8988T (cell line): ENCODE measurements at places on chromosomes 6 and 20.
A peak's percentile ranks its signal among the peaks of the same experiment; 100 is the strongest.

- no peak for DNase-seq
Measured at GRCh38 chr20:2279253-2279779, 16.5 kb upstream of the TGM3 start.

DNA sequence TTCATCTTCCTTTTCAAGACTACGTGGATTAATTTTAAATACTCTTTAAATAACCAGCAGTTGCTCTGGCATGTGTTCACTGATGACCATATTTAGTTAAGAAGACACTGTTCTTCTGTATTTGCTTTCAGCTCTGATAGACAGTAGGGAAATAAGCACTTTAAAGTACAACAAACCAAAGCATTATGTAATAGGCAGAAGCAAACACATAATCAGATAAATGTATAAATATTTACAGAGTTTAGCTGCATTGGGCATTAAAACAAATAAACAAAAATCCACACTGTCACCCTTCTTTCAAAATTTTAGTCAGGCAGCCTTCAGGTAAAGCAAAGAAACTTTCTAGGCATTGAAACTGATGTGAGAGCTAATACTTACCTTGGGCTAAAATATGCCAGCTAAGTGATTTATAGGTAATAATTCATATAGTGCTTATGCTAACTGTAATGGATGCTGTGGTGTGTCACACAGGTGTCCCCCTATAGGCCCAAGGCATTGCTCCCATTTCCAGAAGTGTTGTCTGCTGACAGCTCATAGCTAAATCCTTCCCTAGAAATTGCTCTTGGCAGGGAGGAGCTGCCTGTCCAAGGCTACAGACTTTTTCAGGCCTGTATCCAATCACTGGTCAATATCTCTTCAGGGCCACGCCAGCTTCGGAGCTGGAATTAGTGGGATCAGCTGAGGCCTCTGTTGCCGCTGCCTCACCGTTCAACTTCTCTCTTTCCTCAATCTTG, 111.5 kb upstream of the CITED2 start:
- DNase-seq = no peak

- DNase-seq = no peak
Measured at GRCh38 chr20:44324343-44324742, 12.5 kb upstream of the R3HDML start.

DNA sequence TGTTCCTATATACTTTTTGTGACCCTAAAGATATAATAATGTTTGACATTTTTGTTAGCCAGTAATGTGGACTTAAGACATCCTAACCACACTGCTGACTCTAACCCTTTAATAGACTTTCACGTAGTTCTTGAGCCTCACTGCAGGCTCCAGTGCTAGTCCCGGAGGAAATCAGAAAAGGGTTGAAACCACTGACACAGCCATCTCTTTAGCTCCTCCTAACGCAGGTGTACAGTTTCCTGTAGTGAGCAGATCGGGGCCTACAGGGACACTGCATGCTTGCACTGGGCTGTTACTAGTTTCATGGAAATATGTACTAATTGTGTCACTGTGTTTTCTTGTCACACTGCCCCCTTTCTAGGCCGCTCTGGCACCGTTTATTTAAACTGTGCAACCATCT, 512 bp upstream of the HDGFL1 start:
- no peak for DNase-seq

DNA sequence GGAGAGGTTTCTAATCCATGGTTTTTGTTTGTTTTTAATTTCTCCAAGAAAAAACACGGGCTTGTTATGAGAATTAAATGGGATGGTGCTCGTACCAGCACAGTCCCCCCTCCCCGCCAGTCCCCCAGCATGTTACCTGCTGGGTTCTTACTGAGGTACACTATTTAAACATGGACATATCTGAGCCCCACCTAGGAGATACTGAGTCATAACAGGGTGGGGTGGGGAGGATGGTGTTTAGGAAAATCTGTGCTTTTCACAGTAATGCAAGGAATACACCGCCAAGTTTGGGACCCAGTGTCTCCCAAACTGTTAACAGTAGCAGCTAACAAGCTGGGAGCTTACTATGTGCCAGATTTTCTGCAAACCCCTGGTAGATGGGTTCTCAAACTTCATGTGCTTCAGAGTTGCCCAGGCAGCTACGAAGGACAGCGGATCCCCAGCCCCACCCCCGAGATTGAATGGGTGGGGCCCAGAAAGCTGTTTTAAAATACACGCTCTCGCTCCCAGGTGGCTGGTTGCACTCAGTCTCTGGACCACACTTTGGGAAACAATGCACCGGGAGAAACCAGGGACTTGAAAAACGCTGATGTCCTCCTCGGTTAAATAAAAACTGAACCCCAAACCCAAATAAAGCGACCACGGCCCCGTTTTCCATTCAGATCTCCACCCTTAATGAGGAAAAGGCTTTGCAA, 995 bp downstream of the ZFP64 start:
- peak; percentile 34 for DNase-seq

- DNase-seq = peak; percentile 93
Measured at GRCh38 chr6:44072959-44073611, 54.2 kb downstream of the MRPL14 start.

GRCh38 chr6:158772851-158773371, 46.3 kb downstream of the EZR start:
- DNase-seq = no peak

DNA sequence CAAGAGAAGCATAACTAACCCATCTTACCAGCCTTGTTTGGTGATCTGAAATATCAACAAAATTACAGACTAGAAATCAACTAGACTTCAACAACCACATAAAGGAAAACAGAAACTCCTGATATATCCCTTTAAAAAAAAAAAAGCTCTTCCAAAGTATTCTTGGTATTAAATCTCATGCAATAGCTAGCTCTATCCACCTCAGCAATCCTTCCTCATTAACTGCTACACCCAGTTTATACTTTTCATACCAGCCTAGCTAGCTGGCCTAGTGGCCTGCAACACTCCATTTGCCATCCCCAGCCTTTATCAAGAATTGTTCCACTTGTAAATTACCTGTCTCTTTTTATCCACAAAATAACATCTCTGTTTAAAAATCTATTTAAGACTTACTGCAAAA, 69.0 kb downstream of the BACH2 start:
- no peak for DNase-seq

- DNase-seq = no peak
Measured at GRCh38 chr6:167956983-167957492, 40.4 kb upstream of the KIF25 start.

DNA sequence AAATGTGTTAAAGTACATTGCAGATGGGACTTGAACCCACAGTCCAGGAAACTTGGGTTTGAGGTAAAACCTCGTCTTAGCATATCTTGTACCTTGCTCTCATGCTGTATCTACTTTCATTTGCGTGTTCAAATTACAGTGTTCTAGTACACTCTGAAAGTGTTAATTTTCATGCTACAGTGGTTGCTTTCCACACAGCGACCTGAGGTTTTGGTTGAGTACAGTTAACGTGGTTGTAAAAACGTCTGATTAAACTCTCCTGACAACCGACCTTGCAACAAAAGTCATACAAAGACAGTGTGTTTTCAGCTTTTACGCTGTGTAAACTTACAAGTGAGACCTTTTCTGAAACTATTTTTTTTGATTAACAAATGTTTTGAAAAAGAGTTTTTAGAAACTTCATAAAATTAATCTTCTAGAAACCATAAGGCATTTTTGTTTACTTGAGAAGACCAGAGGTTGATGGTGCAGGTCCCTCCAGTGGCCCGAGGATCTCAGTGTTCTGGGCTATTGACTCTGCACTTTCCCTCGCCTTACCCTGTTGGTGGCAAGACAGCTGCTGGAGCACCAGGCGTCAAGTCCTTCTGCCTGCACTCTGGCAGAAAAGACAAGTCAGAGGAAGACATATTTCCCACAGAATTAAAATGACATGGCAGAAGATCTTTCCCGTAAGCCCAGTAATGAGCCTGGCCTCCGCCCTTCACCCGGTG, 334.0 kb downstream of the THBS2 start:
- no peak for DNase-seq

- DNase-seq = no peak
Measured at GRCh38 chr6:37041521-37041920, 36.1 kb downstream of the FGD2 start.

DNA sequence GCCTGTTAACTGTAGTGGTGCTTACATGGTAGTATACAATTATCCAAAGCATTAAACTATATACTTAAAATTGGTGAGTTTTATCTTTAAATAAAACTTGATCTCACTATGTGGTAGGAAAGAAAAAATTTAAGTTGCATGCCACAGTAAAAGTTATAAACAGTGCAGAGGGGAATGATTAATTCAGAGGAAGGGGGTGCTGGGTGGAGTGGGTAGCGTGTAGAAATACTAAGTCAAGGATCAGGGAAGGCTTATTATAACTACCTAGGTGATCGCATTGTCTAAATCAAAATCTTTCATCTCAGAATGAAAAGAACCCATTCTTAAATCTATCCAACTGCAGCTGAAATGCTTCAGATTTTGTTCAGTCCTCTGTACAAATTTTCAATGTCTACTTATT, 428.3 kb downstream of the ADGRB3 start:
- no peak for DNase-seq

GRCh38 chr6:19713411-19713810, 123.8 kb upstream of the ID4 start:
- DNase-seq = no peak

GRCh38 chr6:56550301-56550700, 92.4 kb downstream of the DST start:
- no peak for DNase-seq

DNA sequence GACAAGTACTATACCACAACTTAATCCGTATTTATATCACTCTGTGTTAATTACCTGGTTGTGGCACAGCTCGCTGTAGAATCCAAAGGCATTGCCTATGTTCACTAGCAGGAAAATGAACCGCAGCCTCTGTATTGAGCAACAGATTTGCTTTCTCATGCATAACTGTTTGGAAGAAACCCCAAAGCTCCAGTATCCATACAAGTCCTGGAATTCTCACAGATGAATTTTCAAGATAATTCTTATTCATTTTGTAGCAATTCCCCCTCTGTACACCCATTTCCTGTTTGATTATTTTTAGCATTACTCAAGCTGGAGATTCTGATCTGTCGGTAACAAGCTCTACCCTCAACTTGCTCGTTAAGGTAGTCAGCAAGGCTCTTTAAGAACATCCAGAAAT, 63.5 kb downstream of the STMND1 start:
- no peak for DNase-seq

DNA sequence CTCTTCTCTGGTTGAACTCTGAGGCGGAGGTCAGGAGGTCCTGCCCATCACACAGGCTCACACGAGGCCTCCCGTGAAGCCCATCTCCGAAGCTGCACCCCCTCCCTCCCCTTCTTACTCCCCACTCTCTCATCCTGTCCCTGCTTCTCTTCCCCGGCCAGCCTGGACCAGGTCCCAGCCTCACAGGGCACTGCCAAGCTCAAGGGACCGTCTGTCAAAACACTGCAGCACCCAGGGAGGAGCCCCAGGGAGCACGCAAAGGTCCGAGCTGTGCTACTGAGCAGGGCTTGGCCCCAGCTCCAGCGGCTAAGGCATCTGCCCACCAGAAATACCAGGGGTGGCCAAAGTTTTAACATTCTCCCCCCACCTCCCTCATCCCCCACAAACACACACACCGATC, 70.0 kb downstream of the PSMG4 start:
- no peak for DNase-seq

- DNase-seq = no peak
Measured at GRCh38 chr6:81063891-81064290, 688.6 kb downstream of the TENT5A start.

- no peak for DNase-seq
Measured at GRCh38 chr20:16514140-16514539, 59.1 kb downstream of the KIF16B start.

DNA sequence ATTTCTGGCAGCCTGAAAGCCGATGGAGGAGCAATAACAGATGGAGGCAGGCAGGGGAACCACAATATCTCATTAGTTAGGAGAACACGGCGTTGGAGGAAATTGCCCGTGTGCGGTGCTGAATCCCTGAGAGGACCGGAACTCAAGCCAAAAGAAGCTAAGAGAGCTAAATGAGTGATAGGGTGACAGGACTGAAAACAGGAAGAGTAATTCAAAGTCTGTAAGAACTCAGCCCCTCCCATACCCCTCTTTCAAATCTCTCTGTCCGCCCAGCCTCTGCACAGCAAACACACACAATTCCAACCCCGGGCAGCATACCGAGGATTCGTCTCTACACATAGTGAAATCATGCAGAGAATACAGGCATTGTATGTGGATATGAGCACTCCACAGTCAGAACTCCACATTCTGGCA, 2.6 kb upstream of the IPCEF1 start:
- no peak for DNase-seq

GRCh38 chr20:36094497-36094896, 60.0 kb upstream of the EPB41L1 start:
- DNase-seq = no peak

GRCh38 chr6:73929405-73929804, 233.4 kb downstream of the CD109 start:
- DNase-seq = peak; percentile 18

GRCh38 chr6:35223396-35223795, 9.6 kb downstream of the SCUBE3 start:
- no peak for DNase-seq

- DNase-seq = no peak
Measured at GRCh38 chr6:42368181-42368580, 83.5 kb downstream of the TRERF1 start.

GRCh38 chr20:25150016-25150415, 45.5 kb upstream of the ENTPD6 start:
- no peak for DNase-seq

DNA sequence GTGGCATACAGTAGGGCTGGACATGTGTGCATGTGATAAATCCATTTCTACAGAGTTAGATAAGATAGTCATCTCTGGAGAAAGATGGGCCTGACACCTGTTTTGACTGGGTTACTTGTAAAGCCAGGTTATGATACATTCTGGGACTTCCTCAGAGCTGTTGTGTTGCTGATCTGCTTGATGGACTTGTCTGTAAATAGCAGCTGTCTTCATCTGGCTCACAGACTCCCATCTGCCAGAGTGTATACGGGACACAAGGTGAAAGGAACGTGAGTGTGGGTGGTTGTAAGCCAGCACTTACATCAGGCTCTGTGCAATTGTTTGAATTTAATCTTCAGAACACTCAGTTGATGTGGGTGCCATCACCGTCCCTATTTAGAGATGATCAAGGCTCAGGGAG, 49.8 kb downstream of the ZDHHC14 start:
- no peak for DNase-seq

- no peak for DNase-seq
Measured at GRCh38 chr6:26327450-26328264, 37.3 kb upstream of the BTN3A2 start.

DNA sequence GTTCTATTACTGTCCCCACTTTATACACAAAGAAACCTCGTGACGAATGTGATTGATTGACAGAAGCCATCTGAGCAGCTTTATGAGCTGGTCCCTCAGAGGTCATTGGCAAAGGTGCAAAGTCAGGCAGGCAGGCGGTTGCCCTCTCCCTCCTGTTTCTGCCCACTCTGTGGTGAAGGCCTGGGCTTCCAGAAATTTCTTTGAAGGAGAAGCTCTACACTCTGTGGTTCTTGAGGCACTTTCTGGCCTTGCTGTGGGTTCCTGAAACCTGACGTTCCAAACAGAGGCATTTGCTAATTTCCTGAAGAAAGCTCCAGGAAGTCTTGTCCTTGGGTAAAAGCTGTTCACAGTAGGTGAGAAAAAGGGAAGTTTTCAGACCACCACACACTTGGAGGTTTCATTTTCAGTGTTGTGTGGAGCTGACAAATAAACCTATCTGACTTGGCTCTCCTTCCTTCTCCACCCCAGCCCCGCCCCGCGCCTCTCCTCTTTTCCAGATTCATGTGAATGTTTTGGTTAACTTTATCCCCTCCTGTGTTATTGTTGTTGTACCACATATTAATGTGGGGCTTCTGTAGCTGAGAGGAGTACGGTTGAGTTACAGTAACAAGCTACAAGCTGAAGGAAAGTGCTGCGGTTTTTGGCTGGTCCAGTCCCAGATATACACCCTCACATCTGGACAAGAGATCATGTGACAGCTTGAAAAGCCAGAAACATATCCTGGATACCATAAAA, 274.1 kb downstream of the CLIC5 start:
- no peak for DNase-seq
